ENCODE measurements at places on chromosomes 3 and 15. TPM values are rescaled to one million over a fixed set of nuclear protein-coding genes. Genes with fewer than 3 reads are reported as not detected.

DNA sequence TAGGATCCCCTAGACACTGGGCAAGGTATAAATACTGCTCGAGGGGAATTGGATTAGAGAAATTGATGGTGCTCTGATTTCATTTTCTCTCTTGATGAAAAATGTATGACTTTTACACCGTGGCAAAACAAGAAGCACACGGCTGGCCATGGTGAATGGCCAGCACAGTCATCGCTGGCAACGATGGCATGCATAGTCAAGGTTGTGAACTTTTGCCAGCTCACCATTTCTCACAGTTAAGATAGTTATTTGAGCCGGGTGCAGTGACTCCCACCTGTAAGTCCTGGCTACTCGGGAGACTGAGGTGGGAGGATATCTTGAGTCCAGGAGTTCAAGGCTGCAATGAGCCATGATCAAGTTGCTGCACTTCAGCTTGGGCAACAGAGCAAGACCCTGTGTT lies 95.4 kb downstream of the HMG20A start:
- DNase-seq: no peak

DNA sequence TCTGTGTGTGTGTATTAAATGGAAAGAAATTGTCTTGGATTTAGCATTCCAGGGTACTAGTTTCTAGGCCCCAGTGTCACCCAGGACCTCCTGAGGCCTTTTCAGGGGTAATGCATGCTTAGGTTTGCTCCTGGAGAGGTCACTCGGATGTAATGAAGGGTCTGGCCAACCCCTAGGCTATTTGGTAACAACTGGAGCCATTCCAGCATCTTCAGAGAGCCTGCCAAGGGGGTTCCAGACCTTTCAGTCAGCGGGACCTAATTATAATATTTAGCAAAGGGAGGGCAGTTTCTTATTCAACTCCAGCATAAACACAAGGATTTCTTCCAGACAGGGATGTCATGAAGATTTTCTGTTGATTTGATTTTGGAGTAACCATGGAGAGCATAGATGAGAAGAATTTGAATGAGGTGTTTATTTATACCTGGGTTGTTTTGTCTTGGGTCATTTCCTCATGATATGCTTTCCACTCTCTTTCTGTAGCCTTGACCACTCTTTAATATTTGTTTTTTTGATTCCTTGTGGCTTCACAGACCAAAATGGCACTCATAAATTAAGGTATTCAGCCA lies 17.4 kb downstream of the KAT2B start:
- no peak for DNase-seq

DNA sequence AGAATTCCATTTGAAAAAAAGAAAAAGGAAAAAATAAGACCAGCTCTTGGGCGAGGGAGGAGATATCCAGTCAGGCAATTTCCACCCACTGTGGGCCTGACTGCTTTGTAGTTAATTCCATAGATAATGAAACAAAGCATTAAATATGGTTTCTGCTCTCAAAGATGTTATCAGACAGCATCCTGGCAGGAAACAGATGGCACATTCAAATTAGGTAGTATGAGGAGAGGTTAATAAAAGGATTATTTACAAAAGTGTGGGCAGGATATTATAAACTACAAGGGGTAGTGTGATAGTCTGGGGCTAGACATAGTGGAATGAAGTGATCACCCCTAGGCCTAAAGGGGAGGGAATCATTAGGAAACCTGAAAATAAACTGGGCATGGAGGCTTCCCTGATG lies 193.2 kb downstream of the CLSTN2 start:
- DNase-seq: no peak

DNA sequence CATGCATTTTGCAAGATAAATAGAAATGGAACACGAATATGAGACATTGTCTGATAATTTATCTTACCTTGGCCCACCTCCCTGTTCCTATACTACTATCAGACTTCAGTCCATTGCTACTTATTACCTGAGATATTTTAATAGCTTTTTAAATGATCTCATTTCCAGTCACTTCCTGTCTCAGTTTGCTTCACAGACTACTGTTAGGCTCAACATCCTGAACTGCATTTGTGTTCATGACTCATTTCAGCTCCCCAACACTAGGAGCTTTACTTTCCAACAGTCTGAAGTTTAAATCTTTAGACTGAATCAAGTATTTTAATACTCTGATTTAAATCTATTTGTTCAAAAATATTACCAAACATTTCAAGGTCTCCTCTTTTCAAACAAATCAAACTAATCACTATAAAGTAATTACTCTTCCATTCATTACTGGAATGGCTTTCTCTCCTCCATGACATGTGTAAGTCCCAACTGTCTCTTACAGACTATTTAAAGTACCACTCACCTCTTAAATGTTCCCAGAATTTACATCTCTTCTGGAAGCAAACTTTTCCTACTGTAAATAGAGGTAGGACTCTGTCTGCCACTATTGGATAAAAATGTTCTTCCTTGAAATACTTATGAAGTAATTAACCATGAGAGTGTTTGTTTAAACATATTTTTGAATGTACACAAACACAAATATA lies 1277.6 kb downstream of the ZPLD1 start:
- no peak for DNase-seq

DNA sequence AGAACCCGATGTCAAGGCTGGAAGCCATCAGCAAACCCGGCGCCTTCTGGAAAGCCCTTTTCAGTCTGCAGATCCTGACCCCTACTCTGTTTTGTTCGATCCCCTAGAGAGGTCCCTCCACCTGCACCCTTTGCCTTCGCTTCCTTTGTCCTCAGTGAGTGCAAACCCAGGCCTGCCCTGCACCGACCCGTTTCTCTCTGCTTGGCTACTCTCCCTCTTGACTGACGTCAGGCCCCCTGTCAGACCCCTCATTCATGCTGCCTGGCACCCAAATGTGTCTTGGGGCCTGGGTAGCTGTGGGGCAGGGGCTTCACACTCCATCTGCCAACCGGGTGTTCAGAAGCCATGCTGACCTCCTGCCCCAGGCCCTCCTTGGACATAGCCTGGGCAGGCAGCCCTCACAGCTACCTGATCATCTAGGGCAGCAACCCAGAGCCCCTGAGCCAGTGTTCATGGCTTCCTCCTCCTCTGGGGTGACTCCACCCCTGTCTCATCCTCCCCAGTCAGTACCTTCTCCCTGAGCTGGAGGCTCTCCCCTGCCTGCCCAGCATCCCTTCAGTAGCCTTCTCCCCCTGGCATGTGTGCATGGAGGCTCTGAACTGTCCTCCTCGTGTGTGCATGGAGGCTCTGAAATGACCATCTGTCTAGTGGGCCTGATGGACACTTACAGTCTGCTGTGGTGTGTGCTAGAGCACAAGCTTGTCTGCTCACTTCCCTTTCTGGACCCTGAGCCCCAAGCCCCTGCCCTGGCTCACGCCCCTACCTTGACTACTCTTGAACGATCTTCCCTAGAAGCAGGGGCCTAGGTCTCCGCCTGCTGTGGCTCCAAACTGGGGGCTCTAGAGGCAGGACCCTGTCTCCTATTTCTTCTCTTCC lies 69.4 kb downstream of the EXOG start:
- DNase-seq: no peak

GRCh38 chr15:85361323-85361722 lies 19.1 kb upstream of the AKAP13 start:
- no peak for DNase-seq

DNA sequence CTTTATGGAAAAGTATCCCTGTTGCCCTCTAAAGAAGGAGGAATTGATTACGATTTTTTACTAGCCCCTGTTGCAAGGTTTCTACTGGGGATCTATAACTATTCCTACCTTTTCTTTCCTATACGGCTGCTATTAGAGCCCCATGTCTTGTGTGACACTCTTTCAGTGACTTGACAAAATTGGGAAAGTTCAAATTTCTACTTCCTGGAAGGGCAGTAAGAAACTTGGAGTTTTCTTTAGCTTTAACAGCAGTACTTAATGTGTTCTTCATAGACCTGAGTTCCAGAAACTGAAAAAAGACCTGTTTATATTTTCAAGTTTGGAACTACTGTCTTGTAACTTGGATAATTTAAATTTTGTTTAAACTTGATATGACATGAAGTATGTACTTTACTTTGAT lies 54.7 kb downstream of the TRPC1 start:
- DNase-seq: no peak

GRCh38 chr15:28994831-28995596 lies 109.2 kb downstream of the APBA2 start:
- DNase-seq: no peak

GRCh38 chr15:53203454-53203853 lies 413.3 kb upstream of the ONECUT1 start:
- DNase-seq: no peak

GRCh38 chr3:39812537-39812936 lies 3.1 kb downstream of the MYRIP start:
- DNase-seq: no peak

GRCh38 chr15:43118829-43119228 lies 13.0 kb upstream of the UBR1 start:
- DNase-seq: no peak

- no peak for DNase-seq
Measured at GRCh38 chr15:61315471-61315870, 86.4 kb upstream of the RORA start.

DNA sequence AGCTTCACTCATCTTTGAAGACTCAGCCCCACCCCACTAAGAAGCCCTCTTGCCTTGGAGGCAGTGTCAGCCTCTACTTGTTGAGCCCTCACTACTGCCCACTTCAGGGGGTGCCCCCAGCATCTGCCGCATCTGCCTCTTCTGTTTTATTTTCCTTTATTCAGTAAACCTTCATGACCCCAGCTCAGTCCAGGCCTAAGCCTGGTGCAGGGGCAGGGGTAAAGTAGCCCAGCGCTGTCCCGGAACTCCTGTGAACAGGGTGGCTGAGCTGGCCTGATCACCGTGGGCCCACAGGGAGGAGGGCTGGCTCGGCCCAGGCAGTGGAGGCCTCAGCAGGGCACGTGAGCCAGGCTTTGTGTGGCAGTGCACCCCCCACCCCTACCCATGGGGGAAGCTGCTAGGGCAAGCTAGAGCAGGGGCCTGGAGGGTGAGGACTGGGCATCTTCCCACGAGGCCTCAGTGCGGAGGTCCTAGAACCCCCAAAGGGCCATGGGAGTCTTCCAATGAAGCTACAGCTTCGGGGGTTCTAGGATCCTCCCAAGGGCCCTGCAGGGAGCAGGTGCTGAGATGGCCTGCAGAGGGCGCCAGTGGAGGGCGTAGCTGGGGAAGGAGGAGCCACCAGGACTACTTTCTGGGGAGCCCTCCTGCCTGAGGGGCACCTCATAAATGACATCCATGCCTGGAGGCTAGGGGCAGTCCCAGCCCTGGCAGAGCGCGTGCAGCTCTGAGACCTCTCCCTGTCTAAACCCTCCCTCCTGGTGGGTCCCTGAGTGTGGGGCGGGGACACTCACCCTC lies 36.0 kb downstream of the TSPAN3 start:
- DNase-seq: no peak

GRCh38 chr15:42387603-42388002 lies 28.3 kb downstream of the CAPN3 start:
- DNase-seq: no peak

- no peak for DNase-seq
Measured at GRCh38 chr3:50608278-50608677, 3.3 kb downstream of the CISH start.

- no peak for DNase-seq
Measured at GRCh38 chr3:988785-989184, 104.0 kb upstream of the CNTN6 start.

GRCh38 chr3:135927155-135927554 lies 38.4 kb upstream of the PPP2R3A start:
- no peak for DNase-seq

DNA sequence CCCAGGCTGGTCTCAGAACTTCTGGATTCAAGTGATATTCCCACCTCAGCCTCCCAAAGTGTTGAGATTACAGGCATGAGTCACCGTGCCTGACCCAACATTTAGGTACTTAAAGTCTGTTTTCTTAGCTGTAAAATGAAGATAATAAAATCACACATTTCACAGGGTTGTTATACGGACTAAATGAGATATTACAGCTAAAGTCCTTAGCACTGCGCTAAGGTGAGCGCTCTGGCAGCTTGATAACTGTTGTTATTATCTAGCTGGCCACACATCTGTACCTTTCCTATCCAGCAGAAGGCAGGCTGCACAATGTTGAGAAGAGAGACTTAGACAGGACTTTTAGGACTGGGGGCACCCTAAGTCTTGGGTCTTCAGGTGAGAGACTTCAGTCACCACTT lies 2.7 kb upstream of the LIPH start:
- no peak for DNase-seq

DNA sequence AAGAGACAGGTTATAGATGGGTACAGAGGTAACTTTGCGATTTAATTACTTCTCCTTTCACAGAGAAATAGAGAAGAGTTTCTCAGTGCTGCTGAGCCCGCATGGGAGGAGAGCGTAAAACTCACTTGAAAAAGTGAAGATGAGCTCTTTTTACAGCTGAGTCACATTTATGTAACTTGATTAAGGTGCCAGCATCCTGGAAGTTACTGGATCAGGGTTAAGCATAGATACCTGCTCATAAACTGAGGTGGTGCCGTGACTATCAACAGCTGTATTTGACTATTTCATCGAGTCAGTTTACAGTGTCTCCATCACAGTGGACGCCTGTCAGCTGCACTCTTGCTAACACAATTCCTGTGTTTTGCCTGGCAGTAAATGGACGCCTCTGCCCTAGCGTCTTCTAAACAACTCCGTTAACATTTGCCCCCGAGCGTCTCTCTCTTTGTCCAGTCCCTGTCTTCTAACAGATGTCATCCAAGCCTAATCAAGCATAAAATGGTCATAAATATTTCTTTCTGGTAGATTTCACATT lies 414.6 kb downstream of the FOXP1 start:
- no peak for DNase-seq

DNA sequence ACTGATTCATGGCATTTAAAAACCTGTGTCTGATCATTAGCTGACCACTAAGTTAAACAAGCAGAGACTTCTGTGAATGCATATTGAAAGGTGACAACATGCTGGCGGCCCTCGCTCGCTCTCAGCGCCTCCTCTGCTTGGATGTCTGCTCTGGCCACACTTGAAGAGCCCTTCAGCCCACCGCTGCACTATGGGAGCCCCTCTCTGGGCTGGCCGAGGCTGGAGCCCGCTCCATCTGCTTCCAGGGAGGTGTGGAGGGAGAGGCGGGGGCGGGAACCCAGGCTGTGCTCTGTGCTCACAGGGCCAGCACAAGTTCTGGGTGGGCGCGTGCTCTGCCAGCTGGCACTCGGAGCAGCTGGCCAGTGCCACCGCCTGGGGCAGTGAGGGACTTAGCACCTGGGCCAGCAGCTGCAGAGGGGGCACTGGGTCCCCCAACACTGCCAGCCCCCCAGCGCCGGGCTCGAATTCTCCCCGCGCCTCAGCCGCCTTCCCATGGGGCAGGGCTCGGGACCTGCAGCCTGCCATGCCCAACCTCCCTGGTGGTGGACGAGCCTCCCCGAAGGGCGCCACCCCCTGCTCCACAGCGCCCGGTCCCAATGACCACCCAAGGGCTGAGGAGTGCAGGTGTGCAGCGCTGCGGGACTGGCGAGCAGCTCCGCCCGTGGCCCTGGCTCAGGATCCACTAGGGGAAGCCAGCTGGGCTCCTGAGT lies 252.4 kb downstream of the ZIC4 start:
- DNase-seq: no peak

PDE12 gene
- total RNA-seq: 33.3 TPM

ARL8B gene
- total RNA-seq: 66.9 TPM
